Stimulated activated CD4-positive, alpha-beta T cell treated with anti-CD3 and anti-CD28 coated beads, Interleukin-15, amount 100 ng/mL, for 24 hours (primary cell): ENCODE measurements at places on chromosomes 2 and 18.
A peak's percentile ranks its signal among the peaks of the same experiment; 100 is the strongest.

DNA sequence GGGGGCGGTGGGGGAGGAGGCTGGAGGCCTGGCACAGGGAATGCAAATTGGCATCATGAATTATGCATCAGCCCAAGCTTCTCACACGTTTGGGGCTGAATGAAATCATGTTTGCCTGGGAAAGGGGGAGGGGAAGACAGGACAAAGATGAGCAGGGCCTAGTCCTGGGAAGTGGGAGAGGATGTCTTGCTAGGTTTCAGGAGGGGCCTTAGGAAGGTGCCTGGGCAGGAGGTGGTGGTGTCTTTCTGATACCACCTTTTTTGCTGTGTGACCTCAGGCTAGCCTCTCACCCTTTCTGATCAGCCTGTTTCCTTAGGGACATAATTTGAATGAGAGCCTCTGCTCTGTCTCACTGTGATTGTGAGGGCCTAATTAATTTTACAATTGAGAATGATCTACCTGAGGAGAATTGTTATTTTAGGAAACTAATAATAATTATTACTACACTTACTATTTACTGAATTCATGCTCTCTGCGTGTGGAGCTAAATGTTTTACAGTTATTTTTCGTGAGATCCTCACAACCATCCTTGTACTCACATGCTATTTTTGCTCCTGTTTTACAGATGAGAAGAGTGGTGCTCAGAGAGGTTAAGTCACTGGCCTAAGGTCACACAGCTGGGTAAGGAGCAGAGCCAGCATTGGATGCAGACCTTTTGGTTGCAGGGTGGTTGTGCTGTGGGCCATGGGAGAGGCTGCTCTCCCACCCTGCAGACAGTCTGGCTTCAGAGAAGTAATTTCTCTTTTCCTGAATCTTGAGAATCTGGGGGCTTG lies 39.6 kb downstream of the INHBB start:
- no peak for DNase-seq

DNA sequence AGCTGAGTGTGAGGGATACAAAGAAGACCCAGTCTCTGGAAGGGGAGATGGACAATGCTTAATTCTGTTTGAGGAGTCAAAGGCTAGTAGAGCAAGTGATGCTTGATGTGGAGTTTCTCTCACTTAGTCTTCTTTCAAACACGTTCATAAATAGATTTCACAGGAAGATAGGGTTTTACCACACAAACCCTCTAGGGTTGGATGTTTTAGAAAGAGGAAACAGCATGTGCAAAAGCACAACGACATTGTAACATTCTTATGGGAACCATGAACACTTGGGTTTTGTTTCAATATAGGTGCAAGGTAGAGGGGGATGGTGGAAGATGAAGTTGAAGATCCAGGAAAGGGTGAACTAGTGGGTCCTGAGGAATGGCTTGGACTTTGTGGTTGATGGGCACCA lies 10.8 kb upstream of the EFEMP1 start:
- no peak for DNase-seq

GRCh38 chr2:128357506-128358370 lies 39.1 kb upstream of the HS6ST1 start:
- no peak for DNase-seq

DNA sequence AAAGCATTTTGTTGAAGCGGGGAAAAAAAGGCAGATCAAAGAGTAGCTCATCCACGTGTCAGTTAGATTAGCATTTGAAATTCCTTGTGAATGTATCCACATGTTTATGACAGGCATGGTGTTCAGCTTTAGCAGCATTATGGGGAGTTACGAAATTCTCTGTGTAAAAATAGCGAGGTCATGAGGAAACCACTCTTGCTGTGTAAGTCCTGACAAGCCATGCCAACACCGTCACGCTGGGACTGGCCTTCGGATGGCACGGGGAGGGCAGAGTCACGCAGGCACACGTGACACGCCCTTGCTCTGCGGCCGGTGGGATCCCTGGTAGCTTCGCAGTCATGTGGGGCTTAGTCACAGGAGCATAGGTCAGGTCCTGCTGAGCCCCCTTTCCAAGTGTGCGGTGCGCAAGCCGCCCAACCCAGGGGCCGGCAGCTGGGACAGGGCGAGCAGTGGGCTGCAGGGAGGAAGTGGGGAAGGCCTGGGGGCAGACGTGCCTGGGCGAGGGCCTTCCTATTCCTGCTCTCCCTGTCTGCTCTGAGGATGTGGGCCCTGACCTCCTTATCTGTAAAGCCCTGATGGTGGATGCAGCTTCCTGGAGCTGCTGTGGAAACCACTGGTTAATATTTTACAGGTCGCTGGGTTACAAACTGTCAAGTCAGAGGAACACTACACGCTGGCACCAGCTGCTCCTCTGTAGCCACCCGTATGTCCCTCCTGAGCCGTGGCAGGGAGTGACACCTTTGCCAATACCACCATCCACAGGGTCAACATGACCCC lies 18.0 kb downstream of the MBP start:
- peak; percentile 38 for DNase-seq

- DNase-seq = no peak
Observed at GRCh38 chr2:240298117-240298790, 137.2 kb upstream of the GPC1 start.
